ENCODE measurements at places on chromosomes 6 and 20. TPM values are rescaled to one million over a fixed set of nuclear protein-coding genes. Genes with fewer than 3 reads are reported as not detected.

BTNL2 gene
- total RNA-seq, result 0.31 TPM

HLA-DPA1 gene
- total RNA-seq, result 625 TPM

RNF144B gene
- 5.1 TPM for total RNA-seq

BMP7 gene
- total RNA-seq, result not detected

ENPP5 gene
- total RNA-seq, result 4.4 TPM

- H3K27me3 ChIP-seq, result no peaks in the 10 kb centered on the region
- no peak for DNase-seq
- peaks cover 8% of the 10 kb centered on the region for H3K4me1 ChIP-seq
- H3K4me3 ChIP-seq, result no peak overlapping the region
- H3K36me3 ChIP-seq, result no peaks in the 10 kb centered on the region
- H3K27ac ChIP-seq, result no peak overlapping the region
Measured at GRCh38 chr6:157008568-157008967, 231.4 kb downstream of the ARID1B start.

GRCh38 chr6:100172322-100172713 lies 178.3 kb upstream of the MCHR2 start:
- H3K27ac ChIP-seq, result no peak overlapping the region
- DNase-seq, result no peak
- no peaks in the 10 kb centered on the region for H3K4me1 ChIP-seq
- no peak overlapping the region for H3K4me3 ChIP-seq

GRCh38 chr20:25297141-25297905 lies 49.4 kb downstream of the PYGB start:
- no peak overlapping the region for H3K4me3 ChIP-seq
- no peak overlapping the region for H3K27ac ChIP-seq
- no peaks in the 10 kb centered on the region for H3K36me3 ChIP-seq
- DNase-seq, result no peak
- H3K4me1 ChIP-seq, result peaks cover 27% of the 10 kb centered on the region
- no peaks in the 10 kb centered on the region for H3K27me3 ChIP-seq

DNA sequence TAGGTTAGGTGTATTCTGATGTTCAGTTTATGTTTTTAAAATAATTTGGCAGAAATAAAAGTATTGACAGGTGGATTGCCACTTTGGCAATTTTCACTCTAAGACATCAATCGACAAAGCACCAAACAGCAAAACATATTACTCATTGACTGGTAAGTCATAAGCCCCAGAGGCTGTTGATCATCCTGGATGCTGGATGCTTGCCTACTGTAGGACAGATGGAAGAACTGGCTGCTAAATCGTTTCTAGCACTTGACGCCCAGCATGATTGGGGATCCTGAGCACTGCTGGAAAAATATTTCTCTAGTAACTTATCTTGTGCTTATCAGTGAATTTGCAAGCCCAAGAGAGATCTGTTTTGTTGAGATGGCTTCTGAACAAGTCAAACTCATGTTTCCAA lies 1001.9 kb upstream of the FLRT3 start:
- no peak overlapping the region for H3K4me3 ChIP-seq
- DNase-seq, result no peak
- no peak overlapping the region for H3K27ac ChIP-seq

DNA sequence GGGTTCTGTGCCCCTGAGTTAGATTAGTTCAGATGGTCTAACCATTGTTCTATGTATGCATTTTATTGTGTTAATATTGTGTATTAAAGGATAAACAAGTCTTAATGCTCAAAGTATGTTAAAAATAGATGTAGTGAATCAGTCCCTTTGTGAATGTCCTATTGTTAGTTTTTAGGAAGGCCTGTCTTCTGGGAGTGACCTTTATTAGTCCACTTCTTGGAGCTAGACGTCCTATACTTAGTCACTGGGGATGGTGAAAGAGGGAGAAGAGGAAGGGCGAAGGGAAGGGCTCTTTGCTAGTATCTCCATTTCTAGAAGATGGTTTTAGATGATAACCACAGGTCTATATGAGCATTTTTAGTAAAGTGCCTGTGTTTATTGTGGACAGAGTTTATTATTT lies 12.3 kb upstream of the HMGN4 start:
- H3K4me1 ChIP-seq, result no peaks in the 10 kb centered on the region
- H3K4me3 ChIP-seq, result no peak overlapping the region
- no peaks in the 10 kb centered on the region for H3K27me3 ChIP-seq

DNA sequence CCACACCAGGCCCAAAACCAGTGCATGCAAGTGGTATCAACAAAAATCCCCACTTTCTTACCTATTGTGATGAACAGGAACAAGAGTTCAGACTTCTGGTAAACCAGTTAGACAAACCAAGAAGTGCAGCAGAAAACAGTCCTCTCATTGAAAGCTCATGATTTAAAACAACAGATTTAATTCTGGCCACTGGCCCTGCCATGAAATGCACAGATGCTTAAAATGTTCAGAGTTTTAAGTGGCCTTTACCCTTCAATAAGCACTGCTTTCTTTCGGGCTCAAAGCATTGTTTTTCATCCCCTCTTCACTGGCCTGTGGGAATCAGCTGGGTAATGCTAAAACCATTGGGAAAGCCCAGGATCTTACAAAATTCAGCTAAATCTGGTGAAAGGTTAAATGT lies 102.4 kb upstream of the ISM1 start:
- H3K27ac ChIP-seq, result no peak overlapping the region
- no peak overlapping the region for H3K4me3 ChIP-seq
- H3K27me3 ChIP-seq, result no peaks in the 10 kb centered on the region

DNA sequence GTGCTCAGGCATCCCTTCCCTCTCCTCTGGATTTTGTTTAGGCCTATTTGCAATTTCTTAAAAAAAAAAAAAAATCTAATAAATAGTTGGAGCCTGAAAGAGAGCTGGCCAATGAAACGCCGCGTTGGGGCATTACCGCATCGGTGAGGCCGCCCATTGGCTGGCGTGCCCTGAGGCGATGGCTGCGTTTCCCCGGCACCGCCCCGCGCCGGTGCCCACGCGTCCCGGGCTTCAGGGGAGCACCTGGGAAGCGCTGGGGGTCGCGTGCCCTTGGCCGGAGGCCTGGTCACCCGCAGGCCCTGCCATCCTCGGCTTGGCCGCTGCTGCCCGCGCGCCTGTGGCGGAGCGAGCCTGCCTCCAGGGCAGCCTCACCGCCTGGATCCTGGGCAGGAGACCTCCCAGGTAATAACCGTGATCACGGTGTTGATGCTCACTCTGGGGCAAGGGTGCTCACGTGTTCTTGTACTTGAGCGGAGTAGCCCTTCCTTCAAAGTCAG lies 155.4 kb downstream of the NRN1 start:
- no peaks in the 10 kb centered on the region for H3K36me3 ChIP-seq
- peak; percentile 41 for DNase-seq
- H3K27me3 ChIP-seq, result no peaks in the 10 kb centered on the region
- H3K4me1 ChIP-seq, result peaks cover 4% of the 10 kb centered on the region
- H3K27ac ChIP-seq, result no peak overlapping the region

DNA sequence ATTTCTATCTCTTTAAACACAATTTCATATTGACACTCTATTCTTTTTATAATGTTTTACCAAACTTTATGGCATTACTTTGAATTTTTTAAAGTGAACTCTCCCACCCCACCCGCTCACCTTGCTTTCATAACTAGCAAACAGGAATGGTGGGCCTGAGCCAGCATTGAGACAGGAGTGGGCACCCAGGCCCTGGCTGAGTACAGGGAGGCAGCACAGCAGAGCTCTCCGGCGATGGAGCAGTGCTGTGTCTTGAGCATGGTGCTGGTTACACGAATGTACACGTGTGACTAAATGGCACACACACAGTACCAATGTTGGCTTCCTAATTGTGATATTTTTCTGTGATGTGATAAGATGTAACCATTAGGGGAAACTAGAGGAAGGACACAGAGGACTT lies 4.5 kb downstream of the CST11 start:
- H3K4me1 ChIP-seq, result no peaks in the 10 kb centered on the region
- H3K27ac ChIP-seq, result no peak overlapping the region
- H3K4me3 ChIP-seq, result no peak overlapping the region
- no peaks in the 10 kb centered on the region for H3K36me3 ChIP-seq
- no peaks in the 10 kb centered on the region for H3K27me3 ChIP-seq

GRCh38 chr6:149840345-149841075 lies 23.6 kb downstream of the LRP11 start:
- no peak overlapping the region for H3K4me3 ChIP-seq
- H3K4me1 ChIP-seq, result peaks cover 7% of the 10 kb centered on the region
- H3K27ac ChIP-seq, result no peak overlapping the region
- no peaks in the 10 kb centered on the region for H3K36me3 ChIP-seq
- DNase-seq, result peak; percentile 74

DNA sequence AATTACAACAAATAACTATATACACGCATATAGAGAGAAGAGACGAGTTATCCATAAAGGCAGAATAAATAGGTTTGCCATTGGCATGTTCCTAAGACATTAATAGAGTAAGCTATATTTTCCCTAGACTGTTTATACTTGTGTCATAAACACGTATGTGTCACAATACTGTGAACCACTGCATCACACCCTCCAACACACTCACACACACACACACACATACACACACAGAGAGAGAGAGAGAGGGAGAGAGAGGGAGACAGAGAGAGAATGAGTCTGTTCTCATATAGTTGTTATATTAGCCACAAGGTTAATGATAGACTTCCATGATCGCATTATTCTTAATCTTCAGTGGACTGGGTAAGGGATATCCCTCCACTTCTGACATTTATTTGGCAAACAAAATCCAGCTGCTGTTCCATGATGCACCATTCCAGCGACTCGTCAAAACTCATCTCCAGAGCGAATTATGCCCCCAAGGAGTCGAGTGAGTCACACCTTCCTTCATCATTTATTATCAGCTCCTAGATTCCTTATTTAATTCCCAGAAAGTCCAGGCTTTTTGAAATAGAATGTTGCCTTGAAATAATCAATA lies 82.8 kb upstream of the HIVEP1 start:
- no peaks in the 10 kb centered on the region for H3K36me3 ChIP-seq
- H3K4me1 ChIP-seq, result no peaks in the 10 kb centered on the region
- no peak overlapping the region for H3K4me3 ChIP-seq
- no peak overlapping the region for H3K27ac ChIP-seq
- no peak for DNase-seq

- no peak for DNase-seq
- no peak overlapping the region for H3K4me3 ChIP-seq
- H3K4me1 ChIP-seq, result no peaks in the 10 kb centered on the region
- no peak overlapping the region for H3K27ac ChIP-seq
- no peaks in the 10 kb centered on the region for H3K36me3 ChIP-seq
Measured at GRCh38 chr6:92715991-92716390, 703.4 kb downstream of the EPHA7 start.

DNA sequence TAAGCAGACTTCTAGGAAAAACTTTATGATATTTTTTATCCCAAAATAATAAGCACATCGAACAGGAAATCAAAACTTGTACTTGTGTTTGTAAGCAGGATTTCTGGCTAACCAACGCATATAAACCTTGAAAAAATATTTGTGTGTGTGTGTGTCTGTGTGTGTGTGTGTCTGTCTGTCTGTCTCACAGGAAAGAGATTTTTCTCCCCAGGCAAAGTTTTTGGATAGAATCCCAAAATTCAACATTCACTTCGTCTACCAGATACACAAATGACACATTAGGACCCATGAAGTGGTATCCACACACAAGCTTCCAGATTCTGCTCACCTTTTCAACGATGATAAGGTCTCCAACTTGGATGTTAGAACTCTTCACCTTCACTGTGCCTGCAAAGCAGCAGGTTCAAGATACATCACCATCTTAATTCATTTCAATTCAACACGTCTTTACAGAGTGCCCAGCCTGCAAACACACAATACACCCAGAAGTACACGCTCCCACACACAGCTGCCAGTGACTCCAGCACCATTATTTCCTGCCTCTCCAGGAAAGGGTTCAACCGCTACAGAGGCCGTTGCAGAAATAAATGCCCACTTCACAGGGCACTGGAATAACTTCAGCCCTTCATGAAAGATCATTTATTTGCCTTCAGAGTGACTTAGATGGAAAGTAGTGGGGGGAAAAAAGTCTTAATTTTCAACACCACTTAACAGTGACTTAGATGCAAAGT lies 70.9 kb downstream of the ATP9A start:
- H3K36me3 ChIP-seq, result no peaks in the 10 kb centered on the region
- no peak overlapping the region for H3K4me3 ChIP-seq
- no peak for DNase-seq
- no peak overlapping the region for H3K27ac ChIP-seq

DNA sequence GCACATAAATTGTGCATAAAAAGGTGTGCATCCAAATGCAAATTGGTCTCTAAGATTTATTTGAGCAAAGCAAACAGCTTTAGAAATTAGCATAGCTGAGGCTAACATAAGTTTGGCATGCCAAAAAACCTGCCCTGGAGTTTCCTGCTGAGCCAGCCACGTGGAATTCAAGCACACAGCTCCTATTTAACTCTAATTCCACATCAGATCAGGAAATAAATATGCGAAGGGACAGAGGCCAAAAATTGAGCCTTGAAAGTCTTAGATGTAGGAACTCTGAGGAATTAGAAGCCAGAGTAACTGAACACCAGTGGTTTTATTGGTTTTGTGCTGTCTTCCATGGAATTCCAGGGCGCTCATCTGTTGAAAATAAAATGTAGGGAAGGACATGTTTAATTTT lies 19.6 kb downstream of the SOBP start:
- DNase-seq, result no peak
- no peaks in the 10 kb centered on the region for H3K36me3 ChIP-seq
- no peak overlapping the region for H3K4me3 ChIP-seq
- H3K27ac ChIP-seq, result peak overlapping the region; percentile 17
